Uterus (tissue), 4 donors: ENCODE measurements at places on chromosomes 5 and 9.

DNA sequence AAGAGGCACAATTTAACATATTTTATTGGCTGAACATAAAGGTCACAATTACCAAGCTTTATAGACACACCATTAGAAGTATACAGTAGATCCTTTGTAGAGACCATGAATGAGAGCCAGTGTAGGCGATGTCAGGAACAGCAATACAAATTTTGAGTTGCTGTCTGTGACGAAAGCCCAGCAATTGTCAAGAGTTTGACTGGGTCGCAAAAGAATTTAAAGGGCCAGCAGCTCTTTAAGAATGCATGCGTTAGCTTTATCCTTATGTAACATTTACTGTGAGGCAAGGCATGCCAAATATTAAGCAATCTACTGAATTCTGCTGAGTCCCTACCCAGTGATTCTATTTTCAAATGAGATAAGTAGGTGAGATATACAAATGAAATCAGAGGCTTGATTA, 236.9 kb downstream of the ARRDC3 start:
- no peak overlapping the region for H3K4me3 ChIP-seq
- no peaks in the 10 kb centered on the region for H3K36me3 ChIP-seq
- DNase-seq, result no peak
- H3K27me3 ChIP-seq, result no peaks in the 10 kb centered on the region
- peaks cover 5% of the 10 kb centered on the region for H3K4me1 ChIP-seq

DNA sequence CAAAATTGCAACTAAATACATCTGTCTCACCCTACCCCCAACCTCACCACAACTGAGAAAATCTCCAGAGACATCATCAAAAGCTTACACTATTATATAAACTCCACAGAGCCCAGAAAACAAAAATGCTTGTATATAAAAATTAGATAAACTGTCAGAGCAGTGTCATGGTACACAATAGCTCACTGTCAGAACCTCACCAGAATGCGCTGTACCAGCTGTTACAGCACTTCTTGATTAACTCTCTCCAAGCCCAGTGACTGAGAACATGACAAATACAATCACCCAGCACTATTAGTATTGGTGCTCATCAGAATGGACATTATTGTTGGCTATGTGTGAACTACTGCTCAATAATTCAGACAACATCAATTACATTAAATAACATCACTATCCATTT, 65.7 kb downstream of the ZDHHC21 start:
- no peaks in the 10 kb centered on the region for H3K36me3 ChIP-seq
- no peak overlapping the region for H3K4me3 ChIP-seq
- no peak for DNase-seq

DNA sequence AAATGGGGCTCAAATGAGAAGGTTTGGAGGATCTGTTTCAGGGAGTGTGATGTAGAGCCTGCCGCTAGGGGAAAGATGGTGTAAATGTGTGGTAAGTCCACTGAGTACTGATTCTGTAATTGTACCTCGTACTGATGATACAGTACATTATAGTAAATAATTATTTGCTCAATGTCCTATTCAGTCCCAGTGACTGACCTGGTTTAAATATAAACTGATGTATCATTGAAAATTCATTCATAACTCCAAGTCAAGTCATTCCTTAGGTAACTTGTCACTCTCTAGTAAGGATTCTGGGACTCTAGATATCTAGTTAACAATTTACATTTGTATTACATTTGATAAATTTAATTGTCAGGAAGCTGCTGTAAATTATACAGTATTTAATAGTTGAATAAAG, 667.3 kb downstream of the DTWD2 start:
- H3K4me1 ChIP-seq, result no peaks in the 10 kb centered on the region
- no peaks in the 10 kb centered on the region for H3K36me3 ChIP-seq
- no peak for DNase-seq
- H3K27ac ChIP-seq, result no peak overlapping the region
- no peak overlapping the region for H3K4me3 ChIP-seq
- H3K27me3 ChIP-seq, result no peaks in the 10 kb centered on the region

DNA sequence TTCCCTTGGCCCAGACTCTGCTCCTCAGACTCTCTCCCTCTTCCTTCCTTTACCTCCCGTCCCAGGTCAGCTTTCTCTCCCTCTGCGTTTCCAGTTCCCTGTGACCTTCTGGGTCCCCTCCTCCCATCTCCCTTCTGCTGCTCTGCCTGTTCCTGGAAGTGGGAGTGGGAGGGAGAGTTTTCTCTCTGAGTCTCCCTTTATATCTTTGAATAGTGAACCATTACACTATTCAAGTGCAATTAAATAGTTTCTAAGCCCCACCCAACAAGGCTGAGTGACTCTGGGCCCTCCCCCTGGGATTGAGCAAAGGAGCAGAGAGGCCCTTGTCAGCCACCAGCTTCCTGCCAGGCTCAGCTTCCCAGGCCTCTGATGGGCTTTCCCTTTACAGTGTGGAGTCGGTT, 34.8 kb downstream of the THBS4 start:
- no peaks in the 10 kb centered on the region for H3K4me1 ChIP-seq
- H3K4me3 ChIP-seq, result no peak overlapping the region
- H3K27ac ChIP-seq, result no peak overlapping the region
- H3K36me3 ChIP-seq, result no peaks in the 10 kb centered on the region

GRCh38 chr5:66570201-66570600, 26.0 kb upstream of the MAST4 start:
- DNase-seq, result no peak
- H3K36me3 ChIP-seq, result no peaks in the 10 kb centered on the region
- H3K27ac ChIP-seq, result no peak overlapping the region
- H3K4me3 ChIP-seq, result no peak overlapping the region

GRCh38 chr5:51371052-51371451, 12.2 kb upstream of the ISL1 start:
- H3K27me3 ChIP-seq, result no peaks in the 10 kb centered on the region
- no peak for DNase-seq
- H3K36me3 ChIP-seq, result no peaks in the 10 kb centered on the region
- H3K4me1 ChIP-seq, result no peaks in the 10 kb centered on the region
- H3K27ac ChIP-seq, result no peak overlapping the region

DNA sequence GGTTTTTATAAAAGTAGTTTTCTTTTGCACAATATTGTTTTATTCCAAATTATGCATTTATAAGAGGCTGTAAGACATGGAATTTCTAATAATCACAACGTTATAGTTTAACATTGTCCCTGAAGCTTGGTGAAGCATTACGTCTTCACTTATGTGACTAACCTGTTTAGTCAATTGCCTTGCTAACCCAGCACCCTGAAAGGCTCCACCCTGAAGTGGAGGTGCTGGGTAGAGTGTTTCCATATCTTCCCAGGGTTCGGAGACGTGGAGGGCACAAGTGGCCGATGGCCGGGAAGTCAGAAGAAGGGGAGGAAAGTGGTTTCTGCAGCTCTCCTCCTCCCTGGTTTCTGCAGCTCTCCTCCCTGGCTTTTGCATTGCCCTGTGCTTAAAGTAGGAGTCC, 83.4 kb downstream of the TRIO start:
- no peak overlapping the region for H3K4me3 ChIP-seq
- DNase-seq, result no peak
- no peaks in the 10 kb centered on the region for H3K27me3 ChIP-seq

GRCh38 chr5:77181596-77182304, 28.7 kb upstream of the PDE8B start:
- H3K4me1 ChIP-seq, result no peaks in the 10 kb centered on the region
- no peak overlapping the region for H3K27ac ChIP-seq
- no peak overlapping the region for H3K4me3 ChIP-seq

GRCh38 chr9:80946496-80947170, 742.7 kb downstream of the TLE1 start:
- H3K4me3 ChIP-seq, result no peak overlapping the region
- no peaks in the 10 kb centered on the region for H3K27me3 ChIP-seq
- H3K27ac ChIP-seq, result peak overlapping the region; percentile 75
- H3K4me1 ChIP-seq, result no peaks in the 10 kb centered on the region

DNA sequence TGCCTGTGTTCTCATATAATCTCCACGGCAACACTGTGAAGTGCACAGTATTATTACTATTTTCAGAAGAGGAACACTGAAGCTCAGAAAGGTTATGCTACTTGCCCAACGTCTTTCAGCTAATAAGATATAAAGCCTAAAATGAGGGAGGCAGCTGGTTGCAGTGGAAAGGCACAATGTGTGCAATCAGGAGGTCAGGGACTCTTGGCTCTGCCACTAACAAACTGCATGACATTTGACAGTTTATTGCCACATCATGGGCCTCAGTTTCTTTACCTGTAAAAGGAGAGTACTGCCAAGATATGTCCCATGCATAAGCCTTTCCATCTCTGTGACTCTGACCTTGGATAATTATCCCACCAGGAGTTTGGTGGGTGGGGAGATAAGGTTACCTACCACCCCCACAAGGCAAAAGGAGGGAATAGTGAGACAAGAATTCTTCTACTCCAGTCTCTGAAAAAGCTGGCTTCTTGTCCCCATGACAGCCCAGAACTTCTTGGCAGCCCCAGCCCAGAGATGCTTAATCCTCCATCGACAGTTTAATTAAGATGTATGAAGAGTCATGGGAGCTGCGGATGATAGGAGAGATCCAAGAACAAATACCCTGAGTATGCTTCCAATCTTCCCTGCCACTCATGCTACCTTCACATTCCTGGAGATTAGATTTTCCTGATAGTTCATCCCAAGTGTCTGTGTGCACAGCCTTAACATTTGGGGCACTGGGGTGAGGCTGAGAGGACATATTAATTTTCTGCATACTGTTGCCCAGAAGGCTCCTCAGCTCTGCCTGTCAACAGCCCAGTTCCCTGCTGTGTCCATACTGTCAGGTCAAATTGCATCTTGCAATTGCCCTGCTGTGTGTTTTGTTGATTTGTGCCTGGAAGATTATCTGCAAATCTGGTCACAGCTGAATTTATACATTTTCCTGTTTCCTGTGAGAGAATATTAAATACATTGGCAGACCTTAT, 271.2 kb downstream of the FAM114A2 start:
- H3K4me3 ChIP-seq, result no peak overlapping the region
- H3K27ac ChIP-seq, result no peak overlapping the region
- no peaks in the 10 kb centered on the region for H3K36me3 ChIP-seq
- H3K4me1 ChIP-seq, result no peaks in the 10 kb centered on the region

GRCh38 chr5:67676863-67677262, 480.3 kb upstream of the CD180 start:
- no peaks in the 10 kb centered on the region for H3K27me3 ChIP-seq
- H3K27ac ChIP-seq, result no peak overlapping the region
- DNase-seq, result no peak
- no peaks in the 10 kb centered on the region for H3K36me3 ChIP-seq
- no peak overlapping the region for H3K4me3 ChIP-seq
- no peaks in the 10 kb centered on the region for H3K4me1 ChIP-seq

DNA sequence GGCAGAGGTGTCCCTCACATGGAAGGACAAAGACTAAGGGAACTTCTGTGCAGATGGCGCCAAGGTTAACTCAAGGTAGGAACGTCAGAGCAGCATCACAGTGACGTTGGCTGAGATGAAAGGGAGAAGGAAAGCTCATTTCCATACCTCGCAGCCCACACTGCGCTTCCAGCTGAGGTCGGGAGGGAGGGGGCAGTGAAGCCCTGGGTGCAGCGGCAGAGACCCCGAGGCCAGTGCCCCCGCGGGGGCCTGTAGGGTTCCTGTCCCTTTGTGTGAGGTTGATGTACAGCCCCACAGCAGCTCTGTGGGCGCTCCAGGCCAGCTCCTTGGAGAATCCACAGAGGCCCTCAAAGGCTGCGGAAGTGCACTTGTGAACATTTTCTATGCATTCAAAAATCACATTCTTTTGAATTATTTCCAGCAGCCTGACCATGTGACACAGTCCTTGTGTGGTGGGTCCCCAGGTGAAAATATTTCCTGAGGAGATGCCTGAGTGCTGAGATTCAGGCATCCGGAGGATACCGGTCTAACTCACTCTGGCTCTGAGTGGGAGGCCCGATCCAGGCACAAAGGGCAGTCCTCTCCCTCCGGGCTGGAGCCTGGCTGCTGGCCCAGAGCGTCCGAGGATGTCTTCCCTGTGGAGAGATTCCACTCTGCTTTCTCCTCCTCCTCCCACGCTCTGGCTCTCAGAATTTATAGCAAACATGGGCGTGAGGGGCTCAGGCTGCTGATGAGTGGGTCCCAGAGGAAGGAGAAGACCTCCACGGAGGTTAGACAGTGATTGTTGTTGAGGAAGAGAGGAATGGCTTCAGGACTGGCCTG, 150.7 kb downstream of the ICE1 start:
- no peaks in the 10 kb centered on the region for H3K27me3 ChIP-seq
- H3K4me1 ChIP-seq, result no peaks in the 10 kb centered on the region

DNA sequence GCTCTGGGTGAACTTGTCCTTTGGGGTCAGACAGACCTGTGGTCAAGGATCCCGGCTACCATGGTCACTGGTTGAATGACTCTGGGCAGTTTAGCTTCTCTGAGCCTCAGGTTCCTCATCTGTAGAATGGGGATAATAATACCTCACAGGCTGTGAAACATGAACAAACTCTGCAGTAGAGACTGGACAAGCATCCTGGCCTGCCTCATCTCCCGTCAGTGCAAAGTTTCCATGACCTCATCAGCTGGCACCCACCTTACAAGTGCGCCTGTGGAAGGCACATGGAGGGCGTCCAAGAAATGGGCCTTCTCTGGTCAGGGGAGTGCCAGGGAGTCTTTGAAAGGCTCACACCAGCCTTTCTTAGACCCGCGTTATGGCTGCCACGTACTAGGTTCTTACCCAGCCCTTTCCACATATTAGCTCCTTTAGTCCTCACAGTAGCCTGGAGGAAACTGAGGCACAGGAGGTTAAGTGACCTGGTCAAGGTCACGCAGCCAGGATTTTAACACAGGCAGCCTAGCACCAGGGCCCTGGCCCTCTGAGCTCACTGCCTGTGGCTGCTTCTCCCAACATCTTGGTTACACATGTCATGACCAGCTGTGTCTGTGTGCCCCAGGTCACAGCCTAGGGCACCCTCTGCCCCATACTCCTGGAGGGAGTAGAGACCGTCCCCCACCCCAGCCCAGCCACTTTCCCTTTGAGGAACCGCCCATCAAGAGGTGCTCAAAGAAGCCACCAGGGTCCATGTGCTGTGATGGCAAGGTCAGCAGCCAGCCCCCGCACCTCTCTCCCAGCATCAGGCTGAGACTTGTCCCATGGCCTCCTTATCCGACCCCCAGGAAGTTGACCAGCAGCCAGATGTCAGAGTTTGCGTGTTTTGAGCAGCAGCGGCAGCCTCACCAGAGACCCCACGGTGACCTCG, 39.4 kb upstream of the RPL26L1 start:
- no peaks in the 10 kb centered on the region for H3K36me3 ChIP-seq
- H3K27me3 ChIP-seq, result no peaks in the 10 kb centered on the region
- no peaks in the 10 kb centered on the region for H3K4me1 ChIP-seq
- no peak overlapping the region for H3K4me3 ChIP-seq
- peak; percentile 63 for DNase-seq

DNA sequence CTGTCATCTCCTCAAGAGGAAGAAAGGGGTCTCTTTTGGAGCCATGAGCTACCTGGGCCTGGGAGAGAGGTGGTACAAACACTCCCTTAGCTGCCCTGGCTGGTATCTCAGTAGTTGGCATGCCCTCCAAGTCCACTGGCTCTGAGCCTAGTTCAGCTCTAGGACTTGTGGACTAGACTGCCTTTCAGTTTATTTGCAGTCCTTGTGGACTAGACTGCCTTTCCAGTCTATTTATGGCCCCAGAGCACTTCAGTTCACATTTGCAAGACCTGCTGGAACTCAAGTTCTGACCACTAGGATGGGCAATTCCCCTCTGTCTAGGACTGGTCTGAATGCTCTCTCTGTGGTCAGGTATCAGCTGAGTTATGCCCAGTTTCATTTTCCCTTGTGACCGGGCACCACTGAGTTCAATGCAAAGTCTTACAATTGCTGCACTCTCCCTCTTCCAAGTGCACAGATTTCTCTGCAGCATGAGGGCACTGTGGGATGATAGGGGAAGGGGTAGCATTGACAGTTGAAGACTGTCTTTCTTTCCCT, 1019.0 kb downstream of the TAF11L14 start:
- H3K36me3 ChIP-seq, result no peaks in the 10 kb centered on the region
- no peaks in the 10 kb centered on the region for H3K27me3 ChIP-seq
- H3K4me1 ChIP-seq, result no peaks in the 10 kb centered on the region
- no peak for DNase-seq

- no peak overlapping the region for H3K27ac ChIP-seq
- H3K4me1 ChIP-seq, result no peaks in the 10 kb centered on the region
- no peak overlapping the region for H3K4me3 ChIP-seq
Measured at GRCh38 chr5:684751-685216, 8.4 kb downstream of the TPPP start.
